ENCODE measurements at places on chromosomes 7 and 10. TPM values are rescaled to one million over a fixed set of nuclear protein-coding genes. Genes with fewer than 3 reads are reported as not detected.

- DNase-seq: no peak
Observed at GRCh38 chr7:33757563-33758165, 147.7 kb upstream of the BMPER start.

- DNase-seq: no peak
Observed at GRCh38 chr7:20596653-20597052, 18.8 kb upstream of the ABCB5 start.

- DNase-seq: no peak
Observed at GRCh38 chr7:77791956-77792355, 6.3 kb downstream of the TMEM60 start.

- no peak for DNase-seq
Observed at GRCh38 chr10:48468130-48468790, 136.6 kb downstream of the ARHGAP22 start.

- DNase-seq: no peak
Observed at GRCh38 chr10:33109384-33109783, 151.4 kb upstream of the ITGB1 start.

DNA sequence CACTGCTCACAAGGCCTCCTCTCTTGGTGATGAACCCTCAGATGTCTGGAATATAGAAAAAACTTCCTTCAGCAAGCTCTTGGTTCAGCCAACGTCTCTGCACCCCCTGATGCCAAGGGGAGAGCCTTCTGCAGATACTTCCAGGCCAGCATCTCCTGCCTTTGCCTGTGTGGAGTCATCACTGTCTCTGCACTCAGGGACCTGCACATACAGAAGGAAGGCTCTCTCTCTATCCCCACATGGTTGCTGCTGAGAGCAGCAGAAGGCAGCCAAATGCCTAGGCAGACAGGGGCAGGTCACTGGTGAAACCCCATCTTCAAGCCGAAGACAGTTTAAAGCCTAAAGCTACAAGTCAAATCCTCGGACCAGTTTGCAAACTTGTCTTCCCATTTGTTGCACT, 137.6 kb downstream of the WDR11 start:
- no peak for DNase-seq

- no peak for DNase-seq
Observed at GRCh38 chr10:107687701-107688100, 523.2 kb upstream of the SORCS1 start.

- DNase-seq: no peak
Observed at GRCh38 chr7:110983822-110984456, 107.0 kb upstream of the LRRN3 start.

SORCS3 gene
- not detected for total RNA-seq

DNA sequence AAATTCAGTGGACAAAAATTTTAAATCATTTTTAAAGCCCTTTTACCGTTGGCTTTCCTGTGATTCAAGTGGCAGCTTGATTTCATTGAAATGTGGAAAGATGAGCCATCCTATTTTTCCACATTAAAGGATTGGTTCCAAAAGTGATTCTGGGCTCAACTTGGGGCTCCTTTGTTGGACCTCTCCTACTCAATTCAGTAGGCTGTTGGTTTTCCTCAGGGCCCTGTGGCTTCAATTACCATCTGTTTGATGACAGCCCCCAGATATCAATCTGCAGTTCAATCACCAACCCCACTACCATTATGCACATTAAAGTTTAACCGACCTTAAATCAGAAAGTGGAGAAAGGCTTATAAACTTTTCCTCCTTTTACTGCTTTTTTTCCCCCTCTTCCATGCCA, 47.3 kb downstream of the AVL9 start:
- DNase-seq: no peak

GRCh38 chr7:24216576-24217125, 67.3 kb upstream of the NPY start:
- DNase-seq: no peak

CACNA2D1 gene
- not detected for total RNA-seq

ZNF365 gene
- total RNA-seq: not detected

DNA sequence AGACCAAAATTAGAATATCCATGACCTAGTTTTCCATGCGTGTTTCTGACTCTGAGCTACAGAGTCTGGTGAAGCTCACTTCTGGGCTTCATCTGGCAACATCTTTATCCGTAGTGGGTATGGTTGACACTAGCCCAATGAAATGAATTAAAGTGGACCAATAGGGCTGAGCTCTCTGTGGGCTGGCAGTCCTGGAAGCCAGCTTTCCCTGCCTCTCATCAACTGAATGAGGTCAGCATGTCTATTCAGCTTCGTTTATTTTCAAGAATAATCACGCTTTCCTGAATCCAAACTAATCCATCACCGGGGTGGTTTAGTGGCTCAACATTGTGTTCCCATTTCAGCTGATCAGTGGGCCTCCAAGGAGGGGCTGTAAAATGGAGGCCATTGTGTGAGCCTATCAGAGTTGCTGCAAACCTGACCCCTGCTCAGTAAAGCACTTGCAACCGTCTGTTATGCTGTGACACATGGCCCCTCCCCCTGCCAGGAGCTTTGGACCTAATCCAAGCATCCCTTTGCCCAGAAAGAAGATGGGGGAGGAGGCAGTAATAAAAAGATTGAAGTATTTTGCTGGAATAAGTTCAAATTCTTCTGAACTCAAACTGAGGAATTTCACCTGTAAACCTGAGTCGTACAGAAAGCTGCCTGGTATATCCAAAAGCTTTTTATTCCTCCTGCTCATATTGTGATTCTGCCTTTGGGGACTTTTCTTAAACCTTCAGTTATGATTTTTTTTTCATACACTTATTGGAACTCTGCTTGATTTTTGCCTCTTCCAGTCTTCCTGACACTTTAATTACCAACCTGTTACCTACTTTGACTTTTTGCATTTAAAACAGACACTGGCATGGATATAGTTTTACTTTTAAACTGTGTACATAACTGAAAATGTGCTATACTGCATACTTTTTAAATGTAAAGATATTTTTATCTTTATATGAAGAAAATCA, 35.5 kb downstream of the CAV1 start:
- no peak for DNase-seq

DNA sequence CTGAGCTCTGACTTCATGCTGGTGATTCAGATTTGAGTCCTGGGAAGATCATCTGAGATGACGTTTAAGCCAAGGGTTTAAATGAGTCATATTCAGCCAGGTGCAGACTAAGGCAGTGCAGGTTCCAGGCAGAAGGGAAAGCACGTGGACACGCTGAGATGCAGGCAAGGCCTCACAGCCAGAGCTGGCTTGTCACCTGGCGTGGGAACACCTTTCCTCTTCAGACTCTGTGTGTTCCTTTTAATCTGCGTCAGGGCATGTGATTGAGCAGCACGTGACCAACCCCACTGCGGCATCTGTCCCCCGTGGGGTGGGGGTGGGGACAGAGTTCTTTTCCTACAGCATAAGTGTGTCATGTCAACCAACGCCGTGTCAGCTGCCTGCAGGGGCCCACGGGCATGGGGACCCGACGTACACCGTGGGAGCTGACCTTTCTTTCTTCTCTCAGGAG, 10.7 kb upstream of the IDI2 start:
- DNase-seq: peak; percentile 27

GOLGA7B gene
- 0.04 TPM for total RNA-seq

BUD31 gene
- total RNA-seq: 93.7 TPM

DNA sequence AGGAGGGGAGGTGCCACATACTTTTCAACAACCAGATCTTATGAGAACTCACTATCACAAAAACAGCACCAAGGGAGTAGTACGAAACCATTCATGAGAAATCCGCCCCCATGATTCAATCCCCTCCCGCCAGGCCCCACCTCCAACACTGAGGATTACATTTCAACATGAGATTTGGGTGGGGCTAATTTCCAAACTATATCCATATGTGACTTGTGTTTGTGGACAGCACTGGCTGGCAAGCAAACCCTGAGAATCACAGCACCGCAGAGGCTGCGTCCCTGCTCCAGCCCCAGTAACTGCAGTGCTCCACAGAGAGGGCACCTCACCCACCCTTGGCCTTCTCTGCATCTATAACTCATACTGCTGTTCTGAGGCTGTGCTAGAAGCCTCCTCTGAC, 211.2 kb upstream of the PODXL start:
- DNase-seq: no peak

DNA sequence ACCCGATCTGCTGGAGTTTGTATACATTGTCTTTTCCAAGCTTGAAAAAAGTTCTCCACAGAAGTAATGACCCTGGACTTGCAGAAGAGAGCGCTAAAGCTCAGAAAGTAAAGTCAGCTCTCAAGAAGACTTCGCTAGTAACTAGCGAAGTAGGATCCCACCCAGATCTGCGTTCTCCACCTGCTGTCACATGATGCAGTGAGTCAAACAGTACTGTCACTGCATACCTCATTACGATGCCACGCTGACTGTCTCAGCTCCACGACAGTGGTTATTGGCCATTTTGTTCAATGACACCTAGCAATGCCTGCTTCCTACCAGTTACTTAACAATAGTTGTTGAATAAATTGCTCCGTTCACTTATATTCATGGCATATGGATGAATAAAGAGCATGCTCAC, 29.7 kb upstream of the SEC61G start:
- DNase-seq: no peak

GRCh38 chr7:80832006-80832405, 86.8 kb downstream of the SEMA3C start:
- no peak for DNase-seq

DNA sequence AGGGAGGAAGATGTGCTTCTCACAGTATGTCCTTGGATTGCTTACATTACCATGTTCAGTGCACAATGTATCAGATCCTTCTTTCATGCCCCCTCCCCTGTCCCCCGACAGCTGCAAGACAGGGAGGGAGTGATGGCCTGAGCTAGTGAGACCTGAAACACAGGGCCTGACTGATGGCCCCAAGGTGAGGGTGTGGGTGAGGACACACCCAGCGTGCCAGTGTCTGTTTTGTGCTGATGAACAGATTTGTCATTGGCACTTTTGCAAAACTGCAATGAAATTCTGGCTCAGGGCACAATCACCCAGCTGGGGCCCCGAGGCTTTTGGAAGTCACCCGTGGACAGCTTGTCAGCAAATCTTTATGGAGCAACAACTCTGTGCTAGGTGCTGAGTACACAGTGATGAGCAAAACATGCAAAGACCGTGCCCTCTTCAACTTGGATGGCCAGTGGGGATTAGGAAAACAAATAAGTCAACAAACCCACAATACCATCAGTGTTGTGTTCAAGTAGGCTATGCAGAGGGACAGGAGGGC, 59.4 kb upstream of the EMX2 start:
- DNase-seq: no peak

MCM10 gene
- 3.7 TPM for total RNA-seq

TSPAN33 gene
- total RNA-seq: 332 TPM

- DNase-seq: no peak
Observed at GRCh38 chr10:121158988-121159579, 307.9 kb downstream of the WDR11 start.

DNA sequence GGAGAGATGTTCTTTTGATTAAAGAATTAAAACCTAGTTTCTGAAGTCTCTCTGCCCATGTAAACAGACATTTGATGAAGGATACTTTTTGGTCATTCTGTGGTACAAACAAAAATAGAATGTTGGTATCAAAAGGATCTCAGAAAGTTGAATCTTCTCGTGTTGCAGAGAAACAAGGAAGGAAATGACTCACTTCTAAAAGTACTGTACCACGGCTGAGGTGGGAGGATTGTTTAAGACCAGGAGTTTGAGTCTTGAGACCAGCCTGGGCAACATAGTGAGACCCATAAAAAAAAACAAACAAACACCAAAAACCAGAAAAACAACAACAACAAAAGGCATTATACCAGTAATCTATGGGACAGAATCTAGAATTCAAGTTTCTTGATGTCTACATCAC, 69.7 kb downstream of the PRSS58 start:
- no peak for DNase-seq

CALCR gene
- total RNA-seq: not detected

SPDYE5 gene
- total RNA-seq: not detected

- DNase-seq: no peak
Observed at GRCh38 chr10:14560274-14560673, 214.4 kb downstream of the FAM107B start.

DNA sequence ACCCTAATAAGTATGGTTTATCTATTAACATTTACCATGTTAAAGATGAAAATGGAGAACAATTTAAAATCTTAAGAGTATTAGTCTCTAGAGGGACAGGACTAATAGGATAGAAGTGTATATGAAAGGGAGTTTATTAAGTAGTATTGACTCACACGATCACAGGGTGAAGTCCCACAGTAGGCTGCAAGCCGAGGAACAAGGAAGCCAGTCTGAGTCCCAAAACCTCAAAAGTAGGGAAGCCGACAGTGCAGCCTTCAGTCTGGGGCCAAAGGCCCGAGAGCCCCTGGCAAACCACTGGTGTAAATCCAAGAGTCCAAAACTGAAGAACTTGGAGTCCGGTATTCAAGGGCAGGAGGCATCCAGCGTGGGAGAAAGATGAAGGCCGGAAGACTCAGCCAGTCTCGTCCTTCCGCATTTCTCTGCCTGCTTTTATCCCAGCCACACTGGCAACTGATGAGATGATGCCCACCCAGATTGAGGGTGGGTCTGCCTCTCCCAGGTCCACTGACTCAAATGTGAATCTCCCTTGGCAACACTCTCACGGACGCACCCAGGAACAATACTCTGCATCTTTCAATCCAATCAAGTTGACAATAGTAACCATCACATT, 140.8 kb upstream of the FAM20C start:
- DNase-seq: no peak

All from activated B cell treated with CpG ODN at 0.5 μM for 24 hours (primary cell).